Bladder microvascular endothelial cell (primary cell): ENCODE measurements at places on chromosomes 6 and 20. TPM values are rescaled to one million over a fixed set of nuclear protein-coding genes. Genes with fewer than 3 reads are reported as not detected.

The TINAG gene
- total RNA-seq = not detected in 2 replicates

The PCK1 gene
- not detected in 2 replicates for total RNA-seq

The LGSN gene
- not detected in 2 replicates for total RNA-seq

The KHDRBS2 gene
- total RNA-seq = not detected in 2 replicates

The RIN2 gene
- 68.5 and 97.4 TPM in 2 replicates for total RNA-seq

The LY6G6C gene
- total RNA-seq = not detected in 2 replicates

The C6orf15 gene
- total RNA-seq = not detected in 2 replicates

The TMEM74B gene
- 0.16 and 0.25 TPM in 2 replicates for total RNA-seq

The GHRH gene
- not detected in 2 replicates for total RNA-seq

The ASIP gene
- not detected in 2 replicates for total RNA-seq

The SIRPG gene
- not detected in 2 replicates for total RNA-seq

The TGM6 gene
- total RNA-seq = not detected in 2 replicates

The ANKEF1 gene
- total RNA-seq = 1.4 and 2.3 TPM in 2 replicates

The BCL2L1 gene
- total RNA-seq = 37.7 and 88.4 TPM in 2 replicates
